ENCODE measurements at places on chromosomes 5 and 9.

DNA sequence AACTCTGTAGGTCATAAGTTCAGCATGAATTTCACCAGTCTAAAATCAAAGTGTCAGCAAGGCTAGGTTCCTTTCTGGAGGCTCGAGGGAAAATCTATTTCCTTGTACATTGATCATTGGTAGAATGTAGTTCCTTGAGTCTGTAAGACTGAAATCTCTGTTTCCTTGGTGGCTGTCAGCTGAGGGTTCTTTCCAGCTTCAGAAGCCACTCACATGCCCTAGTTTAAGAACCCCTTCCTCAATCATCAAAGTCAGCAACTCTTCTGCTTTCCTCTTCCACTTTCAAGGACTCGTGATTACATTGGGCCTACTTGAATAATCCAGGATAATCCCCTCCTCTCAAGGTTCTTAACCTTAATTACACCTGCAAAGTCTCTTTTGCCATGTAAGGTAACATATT lies 4.9 kb upstream of the SCAMP1 start:
- DNase-seq = no peak

DNA sequence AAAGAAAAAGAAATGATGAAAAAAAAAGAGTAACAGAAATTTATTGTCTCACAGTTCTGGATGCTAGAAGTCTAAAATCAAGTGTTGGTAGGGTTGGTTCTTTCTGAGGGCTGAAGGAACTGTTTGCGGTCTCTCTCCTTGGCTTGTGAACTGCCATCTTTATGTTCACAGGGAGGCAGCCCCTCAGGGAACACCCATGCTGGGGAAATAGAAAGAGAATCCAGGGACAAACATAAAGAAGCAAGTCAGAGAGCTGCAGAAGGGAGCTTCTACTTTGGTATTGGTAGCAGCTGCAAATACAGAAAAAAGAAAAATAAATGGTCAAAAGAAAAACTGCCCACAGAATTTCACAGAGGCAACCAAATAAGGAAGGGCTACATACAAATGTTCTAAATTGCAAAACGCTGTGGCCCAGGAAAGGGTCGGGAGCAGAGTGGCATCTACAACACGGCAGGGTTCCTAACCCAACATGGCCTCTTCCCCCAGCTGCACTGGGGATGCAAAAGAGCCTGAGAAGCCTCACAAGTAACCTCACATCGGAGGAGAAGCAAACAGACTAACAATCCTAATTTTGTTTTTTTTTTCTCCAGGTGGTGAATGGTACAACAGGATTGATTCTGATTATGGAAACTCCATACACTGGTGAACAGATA lies 37.4 kb downstream of the ELOVL7 start:
- no peak for DNase-seq

- DNase-seq = no peak
These were observed 19.9 kb downstream of the NOTCH1 start for GRCh38 chr9:136525841-136526499.

- no peak for DNase-seq
These were observed 31.6 kb downstream of the IER5L start for GRCh38 chr9:129146441-129146941.

DNA sequence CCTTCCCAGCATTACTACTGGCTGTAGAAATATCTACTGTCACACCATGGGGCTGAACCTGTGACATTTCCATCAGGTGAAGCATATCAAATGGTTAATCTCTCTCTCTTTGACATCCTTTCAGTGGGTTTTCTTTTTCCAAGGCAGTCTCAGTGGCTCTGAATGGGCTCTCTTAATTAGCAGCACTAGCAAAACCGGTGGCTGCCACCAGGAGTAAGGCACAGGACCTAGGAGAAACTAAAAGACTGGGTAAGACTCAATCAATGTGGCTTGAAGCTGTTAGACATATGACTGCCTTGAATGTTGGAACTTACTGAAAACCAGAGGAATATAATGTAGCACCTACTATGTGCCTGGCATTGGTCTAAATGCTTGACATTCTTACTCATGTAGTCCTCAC lies 445.0 kb upstream of the KIF2A start:
- DNase-seq = no peak

DNA sequence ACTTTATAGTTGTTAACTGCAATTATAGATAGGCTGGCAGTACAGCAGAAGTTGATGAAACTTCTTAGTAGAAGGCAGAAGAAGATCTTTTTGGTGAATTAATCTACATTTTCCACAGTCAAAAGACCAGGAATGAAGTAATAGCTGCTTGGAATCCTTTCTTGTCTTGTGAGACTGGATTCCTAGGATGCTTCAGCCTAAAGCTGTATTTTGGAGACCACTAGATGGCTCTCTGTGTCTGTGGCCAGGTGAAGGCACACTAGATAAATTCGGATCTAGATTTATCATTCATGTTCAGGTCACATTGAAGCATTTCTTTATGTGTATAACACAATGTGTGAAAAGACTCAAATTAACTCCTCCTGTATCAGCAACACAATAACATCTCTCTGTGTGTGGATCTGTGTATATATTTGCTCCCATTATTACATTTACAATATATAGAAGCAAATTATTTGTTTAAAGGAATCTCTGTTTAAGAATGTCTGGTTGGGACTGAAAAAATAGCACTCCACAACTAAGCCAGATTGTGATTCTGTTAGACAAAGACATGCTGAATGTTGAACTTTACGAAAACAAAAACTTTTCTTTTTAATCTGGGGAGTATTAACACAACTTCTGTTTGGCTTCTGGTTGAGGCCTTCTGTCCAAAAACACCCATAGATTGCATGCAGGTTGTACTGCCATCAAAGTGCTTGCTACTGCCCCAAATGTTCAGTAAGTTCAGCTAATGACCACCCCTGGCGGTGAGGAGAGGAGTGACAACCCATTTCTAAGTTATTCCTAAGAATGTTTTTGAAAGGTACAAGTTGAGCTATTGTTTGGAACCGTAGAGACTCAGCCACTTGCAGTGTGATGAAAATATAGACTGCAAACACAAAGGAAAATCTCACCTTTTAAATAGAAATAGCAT lies 10.6 kb downstream of the GRIN3A start:
- DNase-seq = peak; percentile 34

DNA sequence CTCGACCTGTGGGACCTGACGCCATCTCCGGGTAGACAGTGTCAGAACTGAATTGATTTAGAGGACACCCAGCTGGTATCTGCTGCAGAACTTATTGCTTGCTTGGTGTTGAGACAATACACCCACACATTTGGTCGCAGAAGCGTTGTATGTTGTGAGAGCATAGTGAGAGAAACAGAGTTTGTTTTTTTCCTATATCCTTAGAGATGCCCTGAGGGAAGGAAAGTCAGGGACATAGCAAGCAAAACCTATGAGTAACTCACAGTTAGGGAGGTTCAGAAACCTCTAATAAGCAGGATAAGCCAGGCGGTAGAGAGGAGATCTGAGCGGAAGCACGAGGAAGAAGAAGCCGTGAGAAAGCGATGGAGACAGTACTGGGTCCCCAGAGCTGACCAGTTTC lies 59.8 kb downstream of the PTCD2 start:
- DNase-seq = peak; percentile 42

DNA sequence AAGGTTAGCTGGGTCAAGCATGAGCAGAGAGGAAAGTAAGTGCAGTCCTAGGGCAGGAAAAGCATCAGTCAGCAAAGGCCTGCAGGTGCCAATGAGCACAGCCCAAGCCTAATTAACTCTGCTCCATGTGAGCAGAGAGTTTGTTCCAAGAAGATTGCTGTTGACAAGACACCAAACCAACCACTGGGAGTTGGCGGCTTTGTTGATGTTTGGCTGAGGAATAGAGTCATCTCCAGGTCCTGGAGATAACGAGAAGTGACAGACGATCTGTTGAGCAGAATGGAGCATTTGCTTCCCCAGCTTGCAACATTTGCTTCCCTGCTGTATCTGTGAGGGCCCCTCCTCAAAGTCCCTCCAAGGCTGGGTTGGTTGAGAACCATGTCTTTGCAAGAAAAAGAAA lies 68.2 kb downstream of the FAM114A2 start:
- DNase-seq = no peak

GRCh38 chr9:73575101-73576060 lies 423.7 kb downstream of the ANXA1 start:
- no peak for DNase-seq

DNA sequence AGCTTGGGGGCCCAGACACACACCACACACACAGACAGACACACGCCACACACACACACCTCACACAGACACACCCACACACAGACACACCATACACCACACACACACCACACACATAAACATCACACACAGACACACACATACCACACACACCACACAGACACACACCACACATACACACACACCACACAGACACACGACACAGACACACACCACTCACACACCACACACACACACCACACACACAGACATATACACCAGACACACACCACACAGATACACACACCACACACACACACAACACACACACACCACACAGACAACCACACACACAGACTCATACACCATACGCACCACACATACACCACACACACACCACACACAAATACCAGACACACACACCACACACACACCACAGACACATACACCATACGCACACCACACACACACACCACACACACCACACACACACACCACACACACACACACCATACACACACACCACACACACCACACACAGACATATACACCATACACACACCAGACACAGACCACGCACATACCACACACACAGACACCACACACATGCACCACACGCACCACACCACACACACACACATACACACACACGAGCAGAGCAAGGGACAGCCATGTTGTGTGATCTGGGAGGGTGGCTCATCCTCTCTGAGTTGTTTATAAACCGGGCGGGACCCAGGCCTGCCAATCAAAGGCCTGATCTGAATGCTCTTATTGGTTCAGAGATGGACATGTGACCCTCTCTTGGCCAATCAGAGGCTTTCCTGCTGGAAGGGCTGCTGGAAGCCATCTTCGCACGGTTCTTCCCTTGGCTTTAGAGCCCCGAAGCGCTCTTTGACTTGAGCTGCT lies 148.3 kb downstream of the GAPVD1 start:
- DNase-seq = peak; percentile 36

DNA sequence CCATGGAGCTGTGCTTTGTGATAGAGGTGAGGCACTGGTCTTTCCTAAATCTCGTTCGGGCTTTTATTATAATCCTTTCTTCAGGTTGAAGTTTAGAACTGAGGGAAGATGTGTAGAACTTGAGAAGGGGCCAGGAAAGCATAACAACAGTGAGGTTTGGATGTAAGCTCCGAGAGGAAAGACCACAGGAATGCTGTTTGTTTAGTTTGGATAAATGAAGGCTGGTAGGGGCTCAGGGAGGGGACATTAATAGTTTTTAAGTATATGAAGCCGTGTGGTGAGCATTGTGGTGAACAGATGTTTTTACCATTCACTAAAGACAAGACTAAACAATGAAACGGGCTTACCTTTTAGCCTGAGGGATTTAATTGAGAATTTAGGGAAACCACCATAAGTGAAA lies 130.8 kb downstream of the ARHGAP26 start:
- peak; percentile 75 for DNase-seq

DNA sequence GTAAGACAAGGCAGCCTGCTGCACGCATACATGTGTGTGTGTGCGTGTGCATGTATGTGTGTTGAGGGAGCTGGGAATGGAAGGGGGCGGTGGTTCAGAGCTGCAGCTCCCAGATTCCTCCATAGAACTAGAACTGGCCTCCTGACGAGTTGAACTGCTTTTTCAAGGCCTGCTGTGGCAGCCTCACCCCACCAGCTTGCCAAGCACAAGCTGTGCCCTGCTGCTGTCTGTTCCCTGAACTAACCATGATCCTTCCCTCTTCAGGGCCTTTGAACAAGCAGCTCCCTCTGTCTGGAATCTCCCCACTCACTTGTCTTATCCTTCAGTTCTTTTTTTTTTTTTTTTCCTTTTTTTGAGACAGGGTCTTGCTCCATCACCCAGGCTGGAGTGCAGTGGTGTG lies 22.6 kb downstream of the LRSAM1 start:
- no peak for DNase-seq

GRCh38 chr9:72772661-72773060 lies 180.2 kb downstream of the ALDH1A1 start:
- DNase-seq = no peak

- no peak for DNase-seq
These were observed 192.9 kb downstream of the CRB2 start for GRCh38 chr9:123548741-123549545.

- no peak for DNase-seq
These were observed 65.3 kb downstream of the FAM174A start for GRCh38 chr5:100600298-100600994.

DNA sequence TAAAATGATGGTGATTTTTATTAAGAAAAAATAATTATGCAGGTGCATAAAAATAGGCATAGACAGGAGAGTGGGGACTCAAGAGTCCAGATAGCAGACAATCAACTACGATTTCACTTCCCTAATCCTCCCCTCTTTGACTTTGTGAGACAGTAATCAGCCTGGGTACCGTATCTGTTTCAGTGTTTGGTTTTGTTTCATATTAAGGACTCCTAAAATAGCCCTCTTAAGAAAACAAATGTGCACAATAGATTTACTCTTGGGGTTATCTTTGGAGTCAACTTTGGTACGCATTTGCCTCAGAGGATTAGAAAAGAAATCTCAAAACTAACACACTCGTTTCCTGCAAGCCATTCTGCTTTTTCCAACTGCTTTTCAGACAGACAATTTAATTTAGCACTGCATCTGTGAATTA lies 96.3 kb downstream of the ZNF608 start:
- no peak for DNase-seq

DNA sequence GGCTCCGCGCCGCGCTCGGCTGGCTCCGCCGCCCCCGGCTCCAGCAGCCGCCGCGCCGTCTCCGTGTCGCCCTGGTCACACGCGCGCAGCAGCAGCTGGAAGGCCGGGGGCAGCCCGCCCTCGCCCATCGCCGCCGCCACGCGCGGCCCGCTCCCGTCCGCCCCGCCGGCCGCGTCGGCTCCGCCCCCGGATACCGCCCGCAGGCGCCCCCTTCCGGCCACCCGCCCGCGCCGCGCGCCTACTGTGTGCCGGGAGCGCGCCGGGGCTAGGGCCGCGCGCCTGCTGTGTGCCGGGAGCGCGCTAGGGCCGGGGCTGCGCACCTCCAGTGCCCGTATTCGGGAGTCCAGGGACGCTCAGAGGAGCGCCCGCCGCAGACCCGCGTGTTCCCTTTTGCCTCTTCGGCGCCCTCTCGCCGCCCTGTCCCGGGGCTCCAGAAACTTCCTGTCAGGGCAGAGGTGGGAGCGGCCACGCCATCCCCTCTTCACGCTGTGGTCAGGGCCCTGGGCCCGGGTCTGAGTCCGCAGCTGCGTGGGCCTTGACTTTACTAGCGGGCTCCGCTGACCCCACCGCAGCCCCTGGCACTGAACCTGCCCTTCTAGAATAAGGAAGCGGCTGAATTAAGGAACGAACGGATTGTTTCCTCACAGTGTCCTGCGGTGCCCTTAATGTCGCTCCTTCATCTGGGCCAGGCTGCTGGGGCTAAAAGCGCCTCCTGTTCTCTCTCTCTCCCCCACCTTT lies at the start of gene ANKS6:
Gene ANKS6, minus strand, starts transcription at position 192 of the 738 bp plus-strand sequence. Its CDS starts 64 bp downstream, at position 128.
- peak; percentile 75 for DNase-seq
